Osteoblast (primary cell): ENCODE measurements at places on chromosomes 5 and 9. TPM values are rescaled to one million over a fixed set of nuclear protein-coding genes. Genes with fewer than 3 reads are reported as not detected.

GRCh38 chr5:172788771-172789686 lies 18.0 kb upstream of the DUSP1 start:
- peak; percentile 61 for DNase-seq

GCNT4 gene
- 2.5 and 2.7 TPM in 2 replicates for total RNA-seq

AGXT2 gene
- total RNA-seq: not detected in 2 replicates

GRCh38 chr9:131668439-131669268 lies 71.2 kb downstream of the RAPGEF1 start:
- peak; percentile 97 for DNase-seq

- DNase-seq: no peak
These were observed 23.5 kb upstream of the ELAVL2 start for GRCh38 chr9:23849379-23850035.

AIF1L gene
- total RNA-seq: under 0.01 TPM in 1 of 2 replicates, not detected in the other

DNA sequence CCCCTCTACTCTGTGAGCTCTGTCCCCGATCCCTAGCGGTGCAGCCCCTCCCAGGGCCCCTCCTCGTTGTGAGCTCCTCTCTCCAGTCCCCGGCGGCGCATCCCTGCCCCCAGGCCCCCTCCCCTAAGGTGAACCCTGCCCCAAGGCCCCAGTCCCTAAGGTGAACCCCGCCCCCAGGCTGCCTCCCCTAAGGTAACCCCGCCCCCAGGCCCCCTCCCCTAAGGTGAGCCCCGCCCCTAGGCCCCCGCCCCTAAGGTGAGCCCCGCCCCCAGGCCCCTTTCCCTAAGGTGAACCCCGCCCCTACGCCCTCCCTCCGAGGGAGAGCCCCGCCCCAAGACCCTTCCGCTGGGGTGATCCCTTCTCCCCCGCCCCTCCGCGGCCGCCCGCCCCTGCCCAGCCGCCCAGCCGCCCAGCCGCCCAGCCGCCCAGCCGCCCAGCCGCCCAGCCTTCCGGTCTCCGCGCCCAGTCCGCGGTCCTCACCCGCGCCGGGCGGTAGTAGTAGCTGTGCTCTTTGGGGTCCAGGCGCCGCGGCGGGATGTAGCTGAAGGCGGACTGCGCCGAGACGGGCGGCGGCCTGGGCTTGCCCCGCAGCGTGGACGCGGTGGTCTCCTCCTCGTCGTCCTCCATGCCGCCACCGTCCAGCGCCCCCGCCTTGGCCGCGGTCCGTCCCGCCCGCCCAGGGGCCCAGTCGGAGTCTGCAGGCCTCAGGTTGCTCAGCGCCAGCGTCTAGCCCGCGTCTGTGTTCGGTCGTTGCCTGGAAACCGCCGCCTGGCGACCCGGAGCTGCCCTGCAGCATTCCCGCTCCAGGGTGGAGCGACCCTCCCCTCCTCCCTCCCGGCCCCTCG lies at the start of gene CFAP90:
CFAP90 (minus strand) TSS at position 739 of the 845 bp plus-strand sequence; CDS start at position 627, 112 bp downstream.
- DNase-seq: peak; percentile 90

- DNase-seq: no peak
These were observed 81.9 kb downstream of the TNC start for GRCh38 chr9:115035841-115036612.

- no peak for DNase-seq
These were observed 23.6 kb upstream of the HMHB1 start for GRCh38 chr5:143788401-143788800.

DNA sequence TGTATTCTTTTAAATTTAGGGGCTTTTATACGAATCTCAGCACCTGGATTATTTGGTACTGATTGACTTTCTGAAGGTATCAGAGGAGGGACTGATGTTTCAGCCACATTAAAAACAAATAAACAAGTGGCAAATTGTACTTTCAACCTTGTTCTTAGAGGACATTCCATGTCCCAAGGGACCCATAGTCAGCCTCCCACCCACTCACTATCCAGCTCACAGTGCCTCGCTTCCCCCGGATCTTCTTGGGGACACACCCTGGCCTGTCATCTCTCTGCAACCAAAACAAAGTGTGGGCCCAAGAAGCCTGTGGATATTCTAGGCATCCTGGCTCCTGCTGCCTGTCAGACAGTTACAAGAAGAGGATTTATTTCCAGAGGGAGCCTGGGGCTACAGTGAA lies 8.8 kb upstream of the BOD1 start:
- DNase-seq: peak; percentile 72

- DNase-seq: no peak
These were observed 27.5 kb upstream of the GABBR2 start for GRCh38 chr9:98736226-98736625.

DNA sequence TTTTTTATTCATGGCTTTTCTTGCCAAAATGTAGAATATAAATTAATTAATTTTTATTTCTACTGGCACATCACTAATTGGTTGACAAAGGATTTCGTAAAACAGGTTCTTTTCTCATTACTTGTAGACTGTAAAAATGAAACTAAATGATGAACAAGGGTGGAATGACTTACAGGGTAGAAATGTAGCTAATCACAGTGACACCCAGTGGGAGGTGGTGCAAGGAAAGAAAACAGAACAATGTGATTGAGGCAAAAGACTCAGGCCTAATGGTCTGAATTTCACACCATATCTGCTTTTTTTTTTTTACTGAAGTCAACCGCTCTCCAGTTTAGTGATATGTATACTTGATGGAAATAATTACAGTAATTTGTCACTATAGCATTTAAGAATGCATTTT lies 28.9 kb downstream of the GABRG2 start:
- DNase-seq: no peak

DNA sequence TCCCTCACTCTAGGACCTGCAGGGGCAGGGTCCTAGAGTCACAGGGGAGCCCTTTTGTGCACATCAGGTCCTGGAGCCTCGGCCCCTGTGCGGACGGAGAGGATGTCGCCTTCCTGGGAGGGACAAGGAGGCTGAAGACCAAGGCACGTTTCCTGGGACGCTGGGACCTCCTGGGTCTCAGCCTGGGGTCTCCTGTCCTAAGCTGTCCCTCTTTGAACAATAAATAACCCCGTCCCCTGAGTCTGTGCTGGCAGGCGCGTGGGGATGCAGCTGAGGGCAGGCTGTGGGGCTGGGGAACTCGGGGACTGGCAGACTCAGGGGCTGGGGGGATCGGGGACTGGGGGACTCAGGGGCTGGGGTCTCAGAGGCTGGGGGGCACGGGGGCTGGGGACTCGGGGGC lies 31.1 kb downstream of the PAEP start:
- DNase-seq: no peak

QRFP gene
- not detected in 2 replicates for total RNA-seq

DNA sequence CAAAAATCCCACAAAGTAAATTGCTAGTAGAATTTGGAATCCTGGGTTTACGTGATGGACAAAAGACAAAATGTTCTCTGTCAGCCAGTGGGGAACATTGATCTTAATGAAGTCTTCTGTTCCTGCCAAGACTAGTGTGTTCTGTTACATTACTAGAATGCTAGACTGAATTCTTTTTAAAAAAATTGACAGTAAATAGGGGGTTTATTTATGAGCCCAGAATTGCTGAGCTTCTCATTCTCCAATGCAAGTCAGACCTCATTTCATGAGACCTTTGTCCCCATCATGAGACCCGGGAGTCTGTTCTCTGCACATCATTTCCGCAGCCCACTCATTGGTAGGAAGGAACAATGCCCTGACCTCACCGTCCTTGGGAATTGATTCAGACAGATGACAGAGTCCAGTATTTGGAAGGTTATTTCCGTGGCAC lies 173.8 kb upstream of the OTULINL start:
- no peak for DNase-seq

- DNase-seq: no peak
These were observed 51.1 kb upstream of the CTNND2 start for GRCh38 chr5:11955331-11955730.

PRDM12 gene
- not detected in 2 replicates for total RNA-seq

DNA sequence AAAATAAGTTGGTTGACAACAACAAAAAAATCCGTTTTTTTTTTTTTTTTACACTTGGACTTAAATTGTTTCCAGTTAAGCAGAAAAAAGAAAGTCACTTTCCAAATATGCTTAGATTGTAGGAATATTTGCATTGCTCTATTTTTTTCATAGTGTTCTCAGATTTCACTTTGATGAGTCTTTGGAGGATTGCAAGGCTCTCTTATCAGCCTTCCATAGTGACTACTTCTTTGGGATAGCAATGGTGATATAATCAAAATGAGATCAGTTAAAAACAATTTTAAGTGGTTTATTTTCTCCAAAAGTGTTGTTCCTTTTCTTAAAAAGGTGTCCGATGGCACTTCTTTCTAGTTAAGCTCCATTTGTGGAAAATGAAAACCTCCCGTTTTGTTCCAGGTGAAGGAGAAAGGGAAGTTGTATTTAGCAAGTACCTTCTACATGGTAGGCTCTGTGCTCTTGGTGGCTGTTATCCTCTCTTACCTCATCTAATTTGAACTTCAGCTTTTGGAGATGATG lies 3.9 kb downstream of the RASGRF2 start:
- no peak for DNase-seq

GRCh38 chr5:1827025-1827885 lies 26.0 kb downstream of the NDUFS6 start:
- DNase-seq: peak; percentile 60

GRCh38 chr5:77024490-77024889 lies 5.7 kb upstream of the AGGF1 start:
- DNase-seq: no peak

GRCh38 chr5:33439905-33440481 lies 772 bp upstream of the TARS1 start:
- no peak for DNase-seq

EPB41L4A gene
- 0.59 and 0.72 TPM in 2 replicates for total RNA-seq

RASGRF2 gene
- total RNA-seq: under 0.01 and 0.29 TPM in 2 replicates

- DNase-seq: peak; percentile 88
These were observed 403 bp downstream of the KIF2A start for GRCh38 chr5:62306323-62306895.

DNA sequence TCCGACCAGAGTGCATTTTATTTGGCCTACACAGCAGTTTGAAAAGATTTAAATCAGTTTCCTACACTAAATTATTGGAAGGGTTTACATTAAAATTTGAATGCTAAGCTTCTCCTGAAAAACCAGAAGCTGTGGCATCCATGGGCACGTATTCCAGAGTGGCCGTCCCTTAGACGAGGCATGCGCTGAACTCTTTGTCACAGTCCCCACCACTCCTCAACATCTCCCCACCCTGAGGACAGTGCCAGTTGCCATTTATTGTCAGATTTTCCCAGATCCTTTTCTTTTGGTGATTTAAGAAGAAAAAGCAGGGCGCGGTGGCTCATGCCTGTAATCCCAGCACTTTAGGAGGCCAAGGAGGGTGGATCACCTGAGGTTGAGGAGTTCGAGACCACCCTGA lies 39.9 kb upstream of the UNC5A start:
- DNase-seq: no peak
